ENCODE measurements at places on chromosomes 5 and 9.
A peak's percentile ranks its signal among the peaks of the same experiment; 100 is the strongest.

DNA sequence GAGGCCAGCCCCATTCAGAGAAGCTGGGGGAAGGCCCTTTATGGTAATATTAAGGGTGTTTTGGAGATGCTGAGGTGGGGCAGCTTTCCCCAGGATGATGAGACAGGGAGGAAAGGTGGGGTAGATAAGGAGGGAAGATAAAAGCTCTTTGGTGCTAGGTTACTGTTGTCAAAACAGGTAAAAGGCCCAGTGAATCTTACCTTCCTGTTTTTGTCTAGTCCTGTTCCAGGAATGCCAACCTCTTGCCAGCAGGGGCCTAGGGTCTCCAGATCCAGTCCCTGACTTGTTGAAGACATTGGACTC, 797 bp upstream of the CCL27 start:
- DNase-seq: no peak

- no peak for DNase-seq
Observed at GRCh38 chr9:12439267-12439666, 253.9 kb upstream of the TYRP1 start.

DNA sequence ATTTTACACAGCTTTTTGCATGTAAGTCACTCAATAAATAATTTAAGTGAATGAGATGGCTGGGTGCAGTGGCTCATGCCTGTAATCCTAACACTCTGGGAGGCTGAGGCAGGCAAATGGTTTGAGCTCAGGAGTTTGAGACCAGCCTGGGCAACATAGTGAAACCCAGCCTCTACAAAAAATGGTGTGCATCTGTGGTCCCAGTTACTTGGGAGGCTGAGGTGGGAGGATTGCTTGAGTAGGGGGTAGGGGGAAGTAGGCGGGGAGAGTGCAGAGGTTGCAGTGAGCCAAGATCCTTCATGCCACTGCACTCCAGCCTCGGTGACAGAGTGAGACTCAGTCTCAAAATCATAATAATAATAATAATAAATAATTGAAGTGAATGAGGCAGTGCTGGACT, 10.2 kb downstream of the KLF9 start:
- DNase-seq: no peak

DNA sequence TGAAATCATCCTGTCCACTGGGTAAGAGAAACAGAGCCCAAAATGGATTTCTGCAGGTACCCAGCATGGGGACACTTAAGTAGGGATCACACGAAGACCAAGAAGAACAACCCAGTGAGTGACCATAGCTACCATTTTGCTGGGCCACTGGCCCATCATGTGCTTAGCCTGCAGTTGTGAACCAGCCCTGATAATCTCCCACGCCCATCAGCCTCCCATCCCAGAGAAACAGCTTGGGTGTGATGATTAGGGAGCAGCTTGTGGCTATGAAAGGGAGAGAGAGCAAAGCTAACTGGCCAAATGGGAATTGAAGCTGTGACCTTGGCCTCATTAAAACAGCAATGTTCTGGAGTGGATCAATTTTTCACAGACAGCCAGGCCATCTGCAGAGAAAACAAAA, 138.5 kb downstream of the SLC24A2 start:
- no peak for DNase-seq

- no peak for DNase-seq
Observed at GRCh38 chr5:172453986-172454357, 353 bp downstream of the SH3PXD2B start.

DNA sequence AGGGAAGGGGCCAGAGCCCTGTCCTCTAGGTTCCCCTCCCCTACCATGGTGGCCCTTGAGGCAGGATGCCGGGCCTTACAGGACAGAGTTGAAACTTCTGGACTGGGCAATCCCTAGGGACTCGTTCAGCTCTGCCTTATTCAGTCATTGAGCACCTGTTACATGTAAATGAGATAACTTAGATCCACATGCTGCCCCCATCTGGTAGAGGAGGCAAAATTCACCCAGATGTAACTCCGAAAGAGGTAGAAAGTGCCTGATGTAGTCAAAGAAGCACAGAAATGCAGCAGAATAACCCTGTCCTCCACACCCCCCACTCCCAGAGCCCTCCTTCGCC, 1.5 kb downstream of the GGTA1 start:
- no peak for DNase-seq

DNA sequence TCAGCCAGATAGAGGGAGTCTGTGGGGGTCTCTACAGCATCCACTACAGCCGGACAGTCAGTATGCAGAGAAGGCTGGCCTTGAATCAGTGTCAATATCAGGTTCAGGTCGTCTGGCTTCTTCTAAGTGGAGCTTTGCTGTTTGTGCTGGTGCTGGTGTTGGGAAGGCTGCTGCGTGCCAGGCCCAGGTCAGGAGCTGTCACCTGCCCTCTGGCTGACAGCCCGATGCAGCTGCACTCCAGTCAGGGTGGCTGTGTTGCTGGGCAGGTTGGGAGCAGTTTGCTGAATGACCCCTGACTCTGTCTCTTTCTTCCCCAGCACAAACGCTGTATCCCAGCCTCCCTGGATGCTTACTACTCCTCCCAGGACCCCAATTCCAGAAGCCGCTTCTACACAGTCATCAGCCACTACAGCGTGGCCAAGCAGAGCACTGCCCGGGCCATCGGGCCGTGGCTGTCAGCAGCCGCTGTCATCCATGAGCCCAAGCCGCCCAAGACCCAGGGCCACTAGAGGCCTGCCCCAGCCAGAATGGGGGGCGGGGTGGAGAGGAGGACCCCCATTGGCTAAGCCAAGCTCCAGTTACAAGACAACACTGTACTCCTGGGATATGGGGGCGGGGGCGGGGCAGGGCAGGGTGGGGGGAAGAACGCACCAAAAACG, 61.6 kb downstream of the NSG2 start:
- no peak for DNase-seq

DNA sequence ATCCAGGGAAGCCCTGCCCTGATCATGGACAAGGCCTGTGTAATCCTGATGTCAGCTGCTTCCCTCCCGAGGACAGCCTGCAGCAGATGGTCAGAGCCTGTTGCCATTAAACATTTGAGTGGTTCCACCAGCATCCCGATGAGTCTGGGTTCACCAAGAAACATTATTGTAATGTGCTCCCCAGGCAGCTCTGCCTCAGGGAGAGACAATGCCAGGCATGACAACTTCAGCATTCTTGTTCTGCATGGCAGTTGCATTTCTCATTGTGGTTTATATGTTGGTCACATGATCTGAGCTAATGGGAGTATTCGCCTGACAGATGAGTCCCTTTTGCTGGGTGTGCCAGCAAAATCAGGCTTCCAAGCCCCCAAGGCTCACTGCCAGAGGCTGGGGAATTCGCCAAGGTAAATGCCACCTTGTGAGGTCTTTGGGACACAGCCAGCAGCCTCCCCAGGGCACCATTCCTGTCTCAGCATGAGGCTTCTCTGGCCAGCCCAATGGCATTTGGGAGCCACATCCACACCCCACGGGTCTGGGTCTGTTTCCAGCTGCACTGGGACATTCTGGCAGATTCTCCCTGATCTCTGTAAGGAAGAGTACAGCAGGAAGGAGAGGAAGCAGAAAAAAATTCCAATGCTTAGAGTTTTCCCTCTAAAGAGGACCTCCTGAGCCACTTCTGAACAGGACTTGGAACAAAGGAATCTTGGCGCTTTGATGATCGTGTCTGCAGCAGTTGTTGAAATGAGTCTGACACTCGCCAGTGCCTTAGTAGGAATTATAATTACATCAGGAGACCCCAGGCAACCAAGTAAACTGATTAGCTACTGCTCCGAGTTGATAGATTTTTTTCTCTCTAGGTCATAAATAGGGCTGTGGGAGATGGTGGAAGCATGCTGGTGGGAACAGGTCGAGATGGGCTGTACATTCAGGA, 18.7 kb downstream of the KCNIP1 start:
- peak; percentile 15 for DNase-seq

DNA sequence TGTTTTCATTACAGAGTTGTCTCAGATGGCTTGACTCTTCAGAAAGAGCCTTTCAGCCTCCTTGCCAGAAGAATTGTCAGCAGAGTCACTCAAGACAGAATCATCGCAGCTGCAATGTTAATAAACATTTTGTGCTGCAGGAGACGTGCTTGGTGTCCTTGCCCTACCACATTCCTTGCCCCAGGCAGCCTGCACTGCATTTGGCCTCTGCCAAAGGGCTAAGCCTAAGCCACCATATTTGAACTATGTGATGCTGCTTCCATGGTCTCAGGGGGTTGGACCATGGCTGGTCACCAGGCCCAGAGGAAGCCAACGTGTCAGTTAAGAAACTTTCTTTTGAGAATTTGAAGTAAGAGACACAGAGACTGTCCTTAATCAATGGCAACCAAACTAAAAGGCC, 145.4 kb downstream of the ACTL7B start:
- DNase-seq: no peak

DNA sequence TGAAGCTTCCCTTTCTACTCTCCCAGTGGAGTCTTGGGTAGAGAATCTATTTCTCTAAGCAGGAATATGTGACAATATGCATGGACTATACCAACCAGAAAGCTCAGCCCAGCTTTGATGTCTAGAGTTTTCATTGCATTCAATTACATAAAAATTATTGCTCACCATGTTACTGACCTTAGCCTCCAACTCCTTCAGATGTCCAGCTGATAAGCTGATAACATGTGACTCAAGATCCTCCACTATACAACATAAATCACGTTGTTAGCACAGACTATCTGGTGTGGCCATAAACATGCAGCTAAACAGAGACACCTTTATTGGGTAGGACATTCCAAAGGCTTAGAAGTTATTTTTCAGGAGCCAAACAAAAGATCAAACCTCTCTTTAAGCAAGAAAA, 1168.2 kb downstream of the CDH12 start:
- no peak for DNase-seq

DNA sequence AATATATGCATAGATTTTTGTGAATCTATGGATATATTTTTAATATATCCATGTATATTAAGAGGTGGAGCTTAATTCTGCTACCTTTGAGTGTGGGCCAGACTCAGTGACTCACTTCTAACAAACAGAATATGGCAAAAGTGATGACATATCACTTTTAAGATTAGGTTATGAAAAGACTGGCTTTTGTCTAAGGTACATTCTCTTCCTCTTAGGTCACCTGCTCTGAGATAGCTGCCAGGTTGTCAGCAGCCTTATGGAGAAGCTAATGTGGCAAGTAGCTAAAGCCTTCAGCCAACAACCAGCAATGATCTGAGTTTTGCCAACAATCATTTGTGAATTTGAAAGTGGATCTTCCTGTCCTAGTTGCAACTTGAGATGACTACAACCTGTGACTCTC, 83.8 kb downstream of the ANKRD31 start:
- DNase-seq: no peak

GRCh38 chr9:129981180-129981907, 61.6 kb downstream of the FNBP1 start:
- DNase-seq: no peak

DNA sequence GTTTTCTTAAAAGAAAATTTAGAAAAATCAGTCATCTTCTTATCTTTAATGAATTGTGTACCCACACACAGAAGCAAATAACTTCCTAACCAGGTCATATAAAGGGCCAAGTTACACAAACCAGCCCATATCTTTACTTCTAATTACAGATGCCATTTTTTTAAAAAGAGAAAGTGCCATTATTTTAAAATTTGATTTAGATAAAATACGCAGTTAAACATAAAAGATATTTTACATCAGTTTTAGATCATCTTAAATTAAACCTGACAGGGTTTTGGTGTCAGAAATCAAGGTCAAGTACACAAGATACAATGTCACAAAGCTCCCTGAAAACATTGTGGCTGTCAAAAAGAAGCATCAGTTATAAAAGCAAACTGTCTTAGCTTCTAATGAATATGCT, 129.4 kb downstream of the GNA14 start:
- no peak for DNase-seq

DNA sequence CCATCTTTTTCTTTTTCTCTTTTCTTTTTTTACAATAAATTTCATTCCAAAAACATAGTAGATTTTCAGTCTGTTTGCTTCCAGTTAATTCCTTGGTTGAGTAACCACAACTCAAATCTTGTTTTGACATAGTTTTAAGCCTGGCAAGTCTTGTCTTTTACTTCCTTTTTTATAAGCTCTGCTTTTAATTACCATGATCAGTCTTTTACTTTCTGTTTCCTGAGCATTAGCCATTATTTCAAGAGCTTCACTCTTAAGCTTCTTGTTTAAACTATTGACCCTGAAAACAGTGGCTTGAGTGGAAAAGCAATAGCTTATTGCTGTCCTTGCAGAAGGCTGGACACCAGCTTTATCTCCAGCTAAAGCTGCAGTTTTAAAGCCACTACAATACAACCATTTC, 1363.3 kb downstream of the MAT2B start:
- no peak for DNase-seq

Measured in BJ (cell line).